CD4-positive, alpha-beta T cell (primary cell): ENCODE measurements at places on chromosomes 13 and 19.

DNA sequence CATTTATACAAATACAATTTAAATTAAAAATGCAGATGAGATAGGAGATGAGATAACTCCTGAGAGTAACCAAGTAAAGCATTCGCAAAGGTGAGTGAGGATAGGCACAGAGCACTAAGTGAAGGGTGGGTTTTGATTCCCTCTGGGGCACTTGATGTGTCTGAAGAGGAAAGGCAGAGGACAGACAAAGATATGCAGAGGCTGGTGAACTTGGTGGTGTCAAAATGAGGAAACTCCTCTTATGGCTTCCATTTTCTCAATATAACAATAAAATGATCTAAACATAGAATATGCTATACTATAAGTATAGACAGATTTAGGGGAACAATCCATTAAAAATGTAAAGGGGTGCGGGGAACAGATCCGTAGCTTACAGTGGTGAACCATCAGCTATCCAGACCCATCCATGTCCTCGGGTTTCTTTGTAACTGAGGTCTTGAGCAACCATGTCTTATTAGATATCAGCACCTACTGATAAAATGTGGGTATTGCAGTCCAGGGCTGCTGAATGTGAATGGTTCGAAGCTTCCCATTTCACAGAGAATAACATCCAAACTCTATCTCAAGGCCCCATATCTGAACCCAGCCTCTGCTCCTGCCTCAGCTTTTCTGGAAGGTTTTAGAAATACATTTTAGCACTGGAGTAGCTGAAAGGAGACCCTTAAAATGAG, 73.9 kb upstream of the SLC10A2 start:
- no peaks in the 10 kb centered on the region for H3K4me1 ChIP-seq
- H3K36me3 ChIP-seq: no peaks in the 10 kb centered on the region
- H3K4me3 ChIP-seq: no peak overlapping the region

DNA sequence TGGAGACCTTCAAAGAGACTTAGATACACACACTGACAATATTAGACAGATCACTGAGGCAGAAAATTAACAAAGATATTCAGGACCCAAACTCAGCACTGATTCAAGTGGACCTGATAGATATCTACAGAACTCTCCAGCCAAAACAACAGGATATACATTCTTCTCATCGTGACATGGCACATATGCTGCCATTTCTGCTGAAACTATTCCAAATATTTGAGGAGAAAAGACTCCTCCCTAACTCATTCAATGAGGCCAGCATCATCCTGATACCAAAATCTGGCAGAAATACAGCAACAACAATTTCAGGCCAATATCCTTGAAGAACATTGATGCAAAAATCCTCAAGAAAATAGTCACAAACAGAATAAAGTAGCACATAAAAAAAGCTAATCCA, 53.3 kb downstream of the TRPC4 start:
- H3K27ac ChIP-seq: no peak overlapping the region
- no peaks in the 10 kb centered on the region for H3K4me1 ChIP-seq
- no peak overlapping the region for H3K4me3 ChIP-seq
- DNase-seq: no peak

GRCh38 chr19:57934820-57935665, at the start of gene ZNF418:
TSS of gene ZNF418 (minus strand) at chr19:57935402. CDS start at chr19:57933822, 1,580 bp downstream.
- no peaks in the 10 kb centered on the region for H3K27me3 ChIP-seq
- H3K4me1 ChIP-seq: peaks cover 12% of the 10 kb centered on the region

DNA sequence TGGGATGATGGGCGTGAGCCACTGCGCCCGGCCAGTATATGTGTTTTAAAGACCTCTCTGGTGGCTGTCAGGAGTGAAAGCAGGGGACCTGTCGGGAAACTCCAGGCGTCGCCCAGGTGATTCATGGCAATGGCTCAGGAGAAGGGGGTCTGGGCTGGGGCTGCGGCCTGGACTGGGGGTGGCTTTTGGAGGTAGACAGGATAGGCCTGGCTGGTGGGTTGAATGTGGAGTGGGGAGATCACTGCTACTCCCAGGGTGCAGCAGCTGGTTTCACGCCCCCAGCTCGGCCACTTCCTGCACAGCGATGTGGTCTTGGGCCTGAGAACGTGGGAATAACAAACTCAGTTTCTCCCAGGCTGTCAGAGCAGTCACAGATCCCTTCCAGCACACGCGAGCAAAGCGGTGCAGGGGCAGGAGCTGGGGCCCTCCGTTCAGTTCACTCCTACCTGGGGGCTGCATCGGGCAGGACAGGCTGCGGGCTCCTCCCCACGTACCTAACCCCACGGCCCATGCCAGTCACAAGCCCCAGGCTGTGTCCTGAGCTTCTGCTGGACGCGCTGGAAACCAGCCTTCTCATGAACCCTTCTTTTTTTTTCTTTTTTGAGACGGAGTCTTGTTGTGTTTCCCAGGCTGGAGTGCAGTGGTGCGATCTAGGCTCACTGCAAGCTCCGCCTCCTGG, 18.9 kb downstream of the KDM4B start:
- H3K27me3 ChIP-seq: no peaks in the 10 kb centered on the region
- H3K4me1 ChIP-seq: peaks cover 6% of the 10 kb centered on the region
- peaks cover 2% of the 10 kb centered on the region for H3K36me3 ChIP-seq
- H3K4me3 ChIP-seq: no peak overlapping the region
- H3K27ac ChIP-seq: no peak overlapping the region
- no peak for DNase-seq

DNA sequence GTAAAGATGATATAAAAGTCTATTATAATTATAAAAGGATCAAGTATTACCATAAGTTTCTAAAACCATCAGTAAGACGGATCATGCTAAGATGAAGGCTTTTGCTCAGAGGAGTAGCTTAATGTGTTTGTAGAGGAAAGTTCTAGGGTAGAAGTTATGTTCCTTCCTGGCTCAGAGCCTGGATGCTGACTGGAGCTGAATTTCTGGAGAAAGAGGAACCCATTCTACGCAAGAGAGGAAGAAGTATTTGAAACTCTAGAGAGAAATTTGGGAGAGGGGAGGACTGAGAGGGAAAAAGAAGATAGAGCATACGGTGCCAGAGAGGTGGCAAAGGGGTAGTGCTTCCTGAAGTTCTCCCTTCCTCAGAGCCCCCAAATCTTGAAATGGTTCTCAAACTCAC, 51.4 kb upstream of the SGCG start:
- no peaks in the 10 kb centered on the region for H3K27me3 ChIP-seq
- DNase-seq: no peak
- H3K4me1 ChIP-seq: no peaks in the 10 kb centered on the region

GRCh38 chr13:102751886-102752285, 21.7 kb downstream of the TEX30 start:
- no peak overlapping the region for H3K27ac ChIP-seq
- no peaks in the 10 kb centered on the region for H3K36me3 ChIP-seq
- no peaks in the 10 kb centered on the region for H3K27me3 ChIP-seq
- no peak for DNase-seq
- H3K4me3 ChIP-seq: no peak overlapping the region

DNA sequence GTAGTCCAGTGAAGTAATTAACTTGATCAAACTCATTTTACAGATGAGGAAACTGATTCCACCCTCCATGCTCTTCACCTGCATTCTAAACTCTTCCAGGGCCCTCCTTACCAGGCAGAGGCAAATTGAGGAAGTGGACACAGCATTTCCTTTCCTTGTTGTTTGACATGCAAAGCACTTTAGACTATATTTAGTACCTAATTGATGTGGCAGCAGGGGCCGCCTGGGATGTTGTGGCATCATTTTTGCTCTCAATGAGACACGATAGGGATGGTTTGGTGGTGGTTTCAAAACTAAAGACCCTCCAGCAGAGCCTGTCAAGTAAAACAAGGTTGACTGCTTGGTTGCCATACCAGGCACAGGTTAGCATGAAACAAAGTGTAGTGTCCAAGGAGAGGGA, 7.9 kb downstream of the SIPA1L3 start:
- no peaks in the 10 kb centered on the region for H3K27me3 ChIP-seq
- H3K4me1 ChIP-seq: peaks cover 7% of the 10 kb centered on the region
- no peak for DNase-seq
- H3K4me3 ChIP-seq: no peak overlapping the region
- no peaks in the 10 kb centered on the region for H3K36me3 ChIP-seq

- H3K4me3 ChIP-seq: no peak overlapping the region
- H3K27ac ChIP-seq: no peak overlapping the region
- H3K27me3 ChIP-seq: no peaks in the 10 kb centered on the region
These were observed 17.3 kb downstream of the TEX29 start for GRCh38 chr13:111337741-111338140.

DNA sequence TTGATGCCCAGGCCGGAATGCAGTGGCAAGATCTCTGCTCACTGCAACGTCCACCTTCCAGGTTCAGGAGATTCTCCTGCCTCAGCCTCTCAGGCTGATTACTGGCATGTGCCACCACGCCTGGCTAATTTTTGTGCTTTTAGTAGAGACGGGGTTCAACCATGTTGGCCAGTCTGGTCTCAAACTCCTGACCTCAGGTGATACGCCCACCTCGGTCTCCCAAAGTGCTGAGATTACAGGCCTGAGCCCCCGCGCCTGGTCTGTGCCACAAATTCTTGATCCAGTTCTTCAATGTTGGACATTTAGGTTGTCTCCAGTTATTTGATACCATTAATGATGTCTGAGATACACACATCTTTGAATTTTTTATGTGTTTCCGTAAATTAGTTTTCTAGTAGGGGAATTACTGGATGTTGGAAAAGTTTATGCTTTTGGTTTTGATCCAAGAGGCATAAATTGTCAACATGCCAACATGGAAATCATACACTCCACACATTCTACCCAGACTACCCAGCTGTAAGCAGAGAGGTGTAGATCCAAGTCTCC, 525 bp upstream of the COG3 start:
- H3K36me3 ChIP-seq: no peaks in the 10 kb centered on the region
- peak overlapping the region; percentile 55 for H3K27ac ChIP-seq
- H3K27me3 ChIP-seq: no peaks in the 10 kb centered on the region
- DNase-seq: no peak
- peaks cover 30% of the 10 kb centered on the region for H3K4me1 ChIP-seq

DNA sequence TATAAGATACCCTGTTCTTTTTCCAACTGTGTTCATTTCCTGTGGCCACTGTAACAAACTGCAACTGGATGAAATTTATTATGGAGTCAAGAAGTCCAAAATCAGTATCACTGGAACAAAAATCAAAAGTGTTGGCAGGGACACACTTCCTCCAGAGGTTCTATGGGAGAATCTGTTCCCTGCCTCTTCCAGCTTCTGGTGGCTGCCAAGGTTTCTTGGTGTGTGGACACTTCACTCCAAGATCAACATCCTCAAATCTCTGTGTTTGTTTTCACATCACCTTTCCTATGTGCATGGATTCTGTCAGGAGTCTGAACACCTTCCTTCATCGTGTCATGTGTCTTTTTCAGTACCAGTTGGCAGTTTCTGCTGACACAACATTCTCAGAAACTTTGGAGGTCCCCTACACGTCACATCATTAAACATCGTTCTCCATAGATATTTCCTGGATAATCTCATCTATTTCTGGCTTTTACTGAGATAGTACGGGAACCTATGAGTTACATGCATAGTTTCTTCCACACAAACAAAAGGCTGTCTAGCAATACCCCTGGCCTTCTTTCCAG, 15.2 kb upstream of the EFNB2 start:
- H3K4me1 ChIP-seq: no peaks in the 10 kb centered on the region
- H3K4me3 ChIP-seq: no peak overlapping the region
- DNase-seq: no peak
- no peaks in the 10 kb centered on the region for H3K27me3 ChIP-seq
- no peak overlapping the region for H3K27ac ChIP-seq

DNA sequence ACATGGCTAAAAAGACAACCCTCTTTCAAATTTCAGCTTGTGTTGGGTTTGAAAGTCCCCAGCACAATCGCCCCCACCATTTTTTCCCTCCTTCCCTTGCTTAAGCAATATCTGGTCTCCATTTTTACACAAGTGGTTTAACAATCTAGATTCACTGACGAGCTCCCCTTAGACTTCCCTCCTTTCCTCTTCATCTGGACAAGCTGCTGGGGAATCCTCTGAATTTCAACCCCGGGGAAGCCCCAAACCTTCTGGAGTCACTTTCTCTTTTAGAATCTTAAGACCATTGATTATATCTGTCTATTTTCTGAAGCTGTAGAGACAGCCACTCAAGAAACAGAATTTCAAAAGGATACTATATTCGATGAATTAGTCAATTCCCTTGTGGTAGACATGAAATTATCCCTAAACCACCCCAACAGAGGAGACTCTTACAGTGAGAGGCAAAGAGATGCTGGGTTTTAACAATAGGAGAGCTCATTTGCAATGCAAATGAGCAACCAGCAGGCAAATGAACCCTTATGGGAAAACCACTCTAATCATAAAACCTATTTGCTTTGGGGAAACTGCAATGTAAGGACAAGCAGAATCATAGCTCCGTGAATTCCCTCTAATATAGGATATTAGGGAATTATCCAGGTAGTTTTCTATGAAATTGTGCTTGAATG, 78.9 kb downstream of the TEX26 start:
- H3K4me1 ChIP-seq: no peaks in the 10 kb centered on the region
- no peak overlapping the region for H3K4me3 ChIP-seq
- H3K36me3 ChIP-seq: no peaks in the 10 kb centered on the region

- no peak overlapping the region for H3K4me3 ChIP-seq
- peak overlapping the region; percentile 98 for H3K27ac ChIP-seq
- peaks cover 84% of the 10 kb centered on the region for H3K36me3 ChIP-seq
- H3K27me3 ChIP-seq: no peaks in the 10 kb centered on the region
- no peak for DNase-seq
- H3K4me1 ChIP-seq: peaks cover 86% of the 10 kb centered on the region
These were observed 7.8 kb downstream of the MKNK2 start for GRCh38 chr19:2043251-2043641.

GRCh38 chr19:33902802-33903488, 106.3 kb downstream of the KCTD15 start:
- H3K27ac ChIP-seq: no peak overlapping the region
- H3K4me1 ChIP-seq: peaks cover 15% of the 10 kb centered on the region
- H3K36me3 ChIP-seq: no peaks in the 10 kb centered on the region
- H3K27me3 ChIP-seq: peaks cover 45% of the 10 kb centered on the region
- no peak overlapping the region for H3K4me3 ChIP-seq

DNA sequence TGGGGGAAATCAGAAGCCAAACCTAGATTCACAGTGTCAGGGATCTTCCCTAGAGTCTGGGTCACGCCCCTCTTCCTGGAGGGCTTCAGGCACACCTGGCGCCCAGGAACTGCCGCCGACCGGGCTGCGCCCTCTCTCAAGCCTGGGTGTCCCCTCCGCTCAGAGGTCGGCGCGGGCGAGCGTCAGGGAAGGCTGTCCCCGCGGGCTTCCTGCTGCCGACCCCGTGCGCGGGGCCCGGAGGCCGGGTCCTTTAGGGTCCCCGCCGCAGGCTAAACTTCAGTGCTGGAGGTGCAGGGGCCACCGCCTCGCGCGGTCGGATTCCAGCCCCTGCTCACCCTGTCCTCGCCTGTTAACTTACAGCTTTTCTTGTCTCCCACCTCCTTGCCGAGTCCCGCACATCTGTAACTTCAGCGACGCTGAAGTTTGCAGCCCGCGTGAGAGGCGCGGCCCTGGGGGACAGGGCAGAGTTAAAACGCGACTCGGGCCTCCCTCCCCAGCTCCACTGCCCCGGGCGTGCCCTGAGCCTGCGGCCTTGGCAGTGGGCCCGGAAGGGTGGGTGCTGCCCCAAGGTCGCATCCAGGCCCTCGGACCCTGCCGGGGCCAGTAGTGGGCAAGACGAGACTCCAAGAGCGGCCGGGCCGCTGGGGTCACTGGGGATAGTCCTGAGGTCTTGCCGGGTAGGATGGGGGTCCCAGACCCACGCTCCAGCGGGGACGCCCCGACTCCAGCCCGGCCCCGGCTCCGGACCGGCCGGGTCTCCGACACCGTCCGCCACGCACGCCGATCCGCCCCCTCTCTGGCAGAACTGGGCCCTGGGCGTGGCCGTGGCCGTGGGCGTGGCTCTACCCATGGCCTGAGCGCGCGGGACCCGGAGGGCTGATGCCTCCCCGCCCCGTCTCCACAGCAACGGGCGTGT, 95.6 kb upstream of the ZNF98 start:
- H3K27me3 ChIP-seq: no peaks in the 10 kb centered on the region
- no peak overlapping the region for H3K27ac ChIP-seq

GRCh38 chr13:53150568-53150967, 122.0 kb downstream of the OLFM4 start:
- H3K36me3 ChIP-seq: no peaks in the 10 kb centered on the region
- no peak overlapping the region for H3K27ac ChIP-seq
- H3K27me3 ChIP-seq: no peaks in the 10 kb centered on the region
- DNase-seq: no peak
- H3K4me1 ChIP-seq: no peaks in the 10 kb centered on the region
